ENCODE measurements at places on chromosomes 11 and 22. TPM values are rescaled to one million over a fixed set of nuclear protein-coding genes. Genes with fewer than 3 reads are reported as not detected.

The DRD4 gene
- total RNA-seq: not detected

The PSMA1 gene
- 284 TPM for total RNA-seq

The C11orf16 gene
- total RNA-seq: not detected

The PDE2A gene
- total RNA-seq: 0.64 TPM

The INPPL1 gene
- total RNA-seq: 121 TPM

The NOL12 gene
- total RNA-seq: 57.9 TPM

The ADM2 gene
- 1.1 TPM for total RNA-seq

The VPREB1 gene
- not detected for total RNA-seq

The OR2AG2 gene
- 0.08 TPM for total RNA-seq

The SLC17A6 gene
- not detected for total RNA-seq

The OTOG gene
- total RNA-seq: not detected

The MS4A15 gene
- not detected for total RNA-seq

The OR6A2 gene
- total RNA-seq: 0.05 TPM

The DDI1 gene
- not detected for total RNA-seq

The MAPK11 gene
- 6.1 TPM for total RNA-seq

The TMPRSS5 gene
- total RNA-seq: 2.0 TPM

The DBX1 gene
- total RNA-seq: not detected

The CNGA4 gene
- not detected for total RNA-seq

The SCGB1D2 gene
- 6.0 TPM for total RNA-seq

The MS4A6A gene
- total RNA-seq: not detected

The MYO18B gene
- total RNA-seq: not detected

The OR51E2 gene
- total RNA-seq: not detected

The CREB3L1 gene
- 0.13 TPM for total RNA-seq

The CTNND1 gene
- total RNA-seq: 51.6 TPM

The EIF3M gene
- total RNA-seq: 835 TPM

The LARGE2 gene
- 0.16 TPM for total RNA-seq

The OR8H2 gene
- total RNA-seq: not detected

The CYTH4 gene
- 0.11 TPM for total RNA-seq

The TP53I11 gene
- 4.0 TPM for total RNA-seq

The MS4A4E gene
- total RNA-seq: not detected

The XKR3 gene
- total RNA-seq: 1.9 TPM

The MRTFA gene
- total RNA-seq: 10.5 TPM

The ELFN2 gene
- 0.40 TPM for total RNA-seq

The NRGN gene
- not detected for total RNA-seq

The UBQLN3 gene
- total RNA-seq: not detected

The OR2AG1 gene
- total RNA-seq: not detected

The BCO2 gene
- 0.37 TPM for total RNA-seq

The CAT gene
- 101 TPM for total RNA-seq

The P4HA3 gene
- 2.2 TPM for total RNA-seq

The TYR gene
- 1,340 TPM for total RNA-seq

The MRGPRE gene
- total RNA-seq: not detected

The INS gene
- total RNA-seq: not detected

Measured in SK-MEL-5 (cell line).